ENCODE measurements at places on chromosomes 16 and 17.

- no peak for DNase-seq
These were observed 17.6 kb downstream of the GTF3C1 start for GRCh38 chr16:27531826-27532800.

GRCh38 chr16:28136751-28137434 lies 73.4 kb upstream of the GSG1L start:
- peak; percentile 27 for DNase-seq

GRCh38 chr16:73064994-73065545 lies 17.1 kb upstream of the ZFHX3 start:
- no peak for DNase-seq

- peak; percentile 55 for DNase-seq
These were observed at the start of gene ULK2 for GRCh38 chr17:19867329-19868078. Gene ULK2 (minus strand): TSS chr17:19867936. CDS start chr17:19867417, 519 bp downstream.

GRCh38 chr17:40857535-40857934 lies 9.5 kb downstream of the KRT12 start:
- DNase-seq = no peak

DNA sequence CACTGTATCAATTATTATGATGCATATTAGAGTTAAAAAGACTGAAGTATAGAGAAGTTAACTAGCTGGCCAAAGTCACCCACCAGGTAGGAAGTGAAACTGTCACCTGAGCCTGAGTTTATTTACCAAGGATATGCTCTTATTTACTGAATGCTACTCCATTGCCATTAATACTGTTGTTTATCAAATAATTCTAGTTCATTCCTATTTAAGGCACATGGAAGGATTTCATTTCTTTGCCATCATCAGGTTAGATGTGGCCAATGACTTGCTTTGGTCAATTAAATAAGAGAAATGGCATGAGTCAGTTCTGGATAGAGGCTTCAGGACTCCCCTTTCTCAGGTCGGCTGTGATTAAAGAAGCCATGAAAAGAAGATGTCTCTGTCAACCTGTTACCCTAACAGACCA lies 169.6 kb downstream of the KCNJ2 start:
- DNase-seq = no peak

GRCh38 chr16:82242201-82242600 lies 72.2 kb upstream of the MPHOSPH6 start:
- no peak for DNase-seq

DNA sequence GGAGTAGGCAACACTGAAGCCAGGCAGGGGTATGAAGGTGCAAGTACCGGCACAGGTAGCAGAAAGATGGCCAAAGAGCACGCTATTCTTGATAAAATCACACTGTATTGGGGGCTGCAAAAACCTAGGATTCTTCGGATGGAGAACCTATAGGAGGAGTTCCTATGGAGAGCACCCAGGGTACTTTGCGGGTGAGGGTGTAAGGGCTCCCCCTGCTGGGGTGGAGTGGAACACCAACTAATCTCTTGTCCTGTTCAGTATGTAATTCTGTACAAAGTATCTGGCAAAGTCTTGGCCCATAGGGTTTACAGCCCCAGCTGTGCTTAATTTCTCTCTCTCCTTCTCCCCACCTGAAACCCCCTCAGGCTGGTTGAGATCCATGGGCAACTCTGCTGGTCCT lies 393.1 kb upstream of the ASIC2 start:
- DNase-seq = no peak

- no peak for DNase-seq
These were observed 16.2 kb upstream of the BMERB1 start for GRCh38 chr16:15418206-15418605.

GRCh38 chr17:51595826-51596398 lies 335.6 kb downstream of the UTP18 start:
- no peak for DNase-seq

DNA sequence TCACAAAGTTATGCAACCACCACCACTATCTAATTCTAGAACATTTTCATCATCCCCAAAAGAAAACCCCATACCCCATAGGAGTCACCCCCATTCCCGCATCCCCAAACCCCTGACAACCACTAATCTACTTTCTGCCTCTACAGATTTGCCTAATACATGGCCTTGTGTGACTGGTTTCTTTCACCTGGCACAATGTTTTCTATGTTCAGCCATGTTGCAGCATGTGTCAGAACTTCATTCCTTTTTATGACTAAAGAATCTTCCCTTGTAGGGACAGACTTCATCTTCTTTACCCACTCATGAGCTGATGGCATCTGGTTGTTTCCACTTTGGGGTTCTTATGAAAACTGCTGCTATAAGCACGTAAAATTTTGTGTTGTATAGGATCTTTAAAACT lies 34.6 kb downstream of the CYTH1 start:
- DNase-seq = no peak

- DNase-seq = no peak
These were observed 1729.1 kb downstream of the TP53TG3F start for GRCh38 chr16:35188288-35189155.

- DNase-seq = peak; percentile 82
These were observed 1.5 kb downstream of the TMEM102 start for GRCh38 chr17:7436556-7437368.

GRCh38 chr16:31528523-31529107 lies 915 bp downstream of the AHSP start:
- DNase-seq = no peak

DNA sequence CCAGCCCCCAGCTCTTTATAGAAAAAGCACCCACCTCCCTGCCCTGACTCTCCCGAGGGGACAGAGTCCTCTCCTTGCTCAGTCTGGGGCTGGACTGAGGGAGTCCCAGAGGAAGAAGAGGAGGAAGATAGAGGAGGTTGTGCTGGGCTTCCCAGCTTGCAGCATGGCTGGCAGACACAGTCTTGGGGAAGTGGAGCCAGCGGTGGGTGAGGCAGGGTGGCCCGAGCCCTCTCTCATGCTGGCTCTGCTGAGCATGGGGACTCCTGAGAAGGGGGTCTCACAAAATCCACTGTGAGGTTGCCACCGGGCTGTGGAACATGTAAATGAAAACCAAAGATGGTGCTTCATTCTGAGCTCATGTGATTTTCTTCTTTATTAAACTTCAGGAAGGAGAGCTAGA lies 398.5 kb downstream of the SLC39A11 start:
- no peak for DNase-seq

GRCh38 chr17:81228834-81229665 lies 6.3 kb upstream of the CEP131 start:
- DNase-seq = no peak

GRCh38 chr17:35019386-35020179 lies 39.3 kb downstream of the LIG3 start:
- DNase-seq = no peak

DNA sequence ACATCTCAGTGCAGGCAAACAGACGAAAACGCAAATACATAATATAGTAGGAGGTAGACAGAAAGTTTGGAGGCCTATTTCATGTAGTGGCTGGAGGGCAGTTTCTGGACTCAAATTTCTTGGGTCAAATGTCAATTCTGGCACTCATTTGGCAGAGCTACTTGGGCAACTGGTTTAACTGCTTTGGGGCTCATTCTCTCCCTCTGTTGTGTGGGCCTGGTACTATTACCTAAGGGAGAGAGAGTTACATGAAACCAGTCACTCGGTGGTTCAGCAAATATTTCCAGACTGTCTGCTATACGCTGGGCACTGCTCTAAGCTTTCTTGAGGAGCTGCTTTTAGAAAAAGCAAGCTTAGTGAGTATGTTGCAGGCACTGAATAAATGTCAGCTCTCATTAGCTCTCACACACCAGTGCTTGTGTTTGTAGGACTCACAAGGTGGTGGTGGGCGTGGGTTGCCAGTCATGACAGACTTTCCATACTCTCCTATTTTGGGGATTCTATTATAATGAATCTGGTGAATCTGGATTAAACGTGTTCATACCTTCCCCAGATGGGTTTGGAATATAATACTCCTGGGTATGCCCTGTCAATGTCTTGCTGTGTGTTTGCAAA lies 1.8 kb upstream of the SHISA9 start:
- DNase-seq = no peak

GRCh38 chr17:19453296-19453695 lies 42.3 kb downstream of the RNF112 start:
- DNase-seq = no peak

- no peak for DNase-seq
These were observed 687 bp upstream of the NARF start for GRCh38 chr17:82457929-82458178.

DNA sequence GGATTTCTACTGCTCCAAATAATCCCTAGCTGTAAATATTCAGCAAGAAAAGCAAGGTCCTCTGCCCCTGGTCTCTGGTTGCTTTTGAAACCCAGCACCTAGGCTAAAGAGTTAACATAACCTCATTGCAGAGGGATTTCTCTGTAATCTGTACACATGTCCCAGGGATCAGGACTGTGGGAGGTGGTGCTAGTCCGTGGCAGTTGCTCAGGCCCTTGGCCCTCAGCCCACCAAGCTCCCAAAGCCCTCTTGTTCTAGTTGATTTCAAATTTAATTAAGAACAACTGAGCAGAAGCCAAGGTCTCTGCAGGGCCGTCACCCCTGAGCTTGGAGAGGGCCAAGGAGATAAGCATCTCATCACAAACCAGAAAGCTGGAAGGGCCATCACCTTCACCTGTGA lies 181.1 kb downstream of the SOX9 start:
- no peak for DNase-seq

DNA sequence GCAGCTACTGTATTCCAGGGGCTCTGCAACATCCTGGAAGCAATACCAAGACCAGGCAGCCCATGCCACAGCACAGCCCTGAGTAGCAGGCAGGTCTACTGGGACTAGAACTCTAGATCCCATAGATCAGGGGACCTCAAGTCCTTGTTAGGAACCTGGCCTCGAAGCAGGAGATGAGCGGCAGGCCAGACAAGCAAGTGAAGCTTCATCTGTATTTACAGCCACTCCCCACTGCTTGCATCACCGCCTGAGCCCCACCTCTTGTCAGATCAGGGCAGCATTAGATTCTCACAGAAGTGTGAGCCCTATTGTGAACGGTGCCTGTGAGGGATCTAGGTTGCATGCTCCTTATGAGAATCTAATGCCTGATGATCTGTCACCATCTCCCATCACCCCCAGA lies 295.7 kb upstream of the TNRC6C start:
- DNase-seq = no peak

- no peak for DNase-seq
These were observed 103.9 kb downstream of the OR1D5 start for GRCh38 chr17:2959371-2960130.

DNA sequence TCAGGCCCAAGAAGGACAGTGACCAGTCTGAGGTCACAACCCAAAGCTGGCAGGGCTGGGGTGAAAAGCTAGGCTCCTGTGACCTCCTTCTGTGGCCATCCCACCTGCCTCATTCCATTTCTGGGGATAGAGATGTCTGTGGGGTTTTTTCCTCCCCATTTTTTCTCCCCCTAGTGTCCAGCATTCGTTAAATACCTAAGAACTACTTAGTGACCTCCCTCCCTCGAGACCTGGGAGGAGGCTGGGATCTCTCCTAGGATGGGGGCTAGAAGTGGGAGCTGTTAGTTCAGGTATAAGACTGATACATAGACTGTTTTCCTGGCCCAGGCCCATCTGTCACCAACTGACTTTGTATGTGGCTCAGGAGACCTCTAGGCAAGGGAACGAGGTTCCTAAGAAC lies 20.5 kb upstream of the STAC2 start:
- no peak for DNase-seq

DNA sequence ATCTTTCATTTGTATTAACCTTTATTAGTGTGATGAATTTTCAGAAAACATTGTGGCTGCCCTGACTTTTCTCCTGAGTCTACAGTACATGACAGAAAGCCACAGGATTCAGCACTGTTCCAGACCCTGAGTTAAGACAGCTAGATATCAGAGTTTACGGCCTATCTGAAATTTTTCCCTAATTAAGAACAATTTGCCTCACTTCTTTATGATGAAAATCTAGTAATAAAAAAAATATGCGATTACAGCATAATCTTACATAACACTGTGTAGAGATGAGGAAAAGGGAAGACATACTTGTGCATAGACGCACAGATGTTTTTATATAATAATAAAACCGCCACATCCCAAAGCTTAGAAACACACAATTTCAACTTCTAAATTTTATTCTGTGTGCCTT lies 7.3 kb downstream of the SPOP start:
- no peak for DNase-seq

- no peak for DNase-seq
These were observed 329 bp downstream of the NLK start for GRCh38 chr17:28042721-28043291.

- DNase-seq = no peak
These were observed 99.9 kb downstream of the RPTOR start for GRCh38 chr17:80644536-80644935.

DNA sequence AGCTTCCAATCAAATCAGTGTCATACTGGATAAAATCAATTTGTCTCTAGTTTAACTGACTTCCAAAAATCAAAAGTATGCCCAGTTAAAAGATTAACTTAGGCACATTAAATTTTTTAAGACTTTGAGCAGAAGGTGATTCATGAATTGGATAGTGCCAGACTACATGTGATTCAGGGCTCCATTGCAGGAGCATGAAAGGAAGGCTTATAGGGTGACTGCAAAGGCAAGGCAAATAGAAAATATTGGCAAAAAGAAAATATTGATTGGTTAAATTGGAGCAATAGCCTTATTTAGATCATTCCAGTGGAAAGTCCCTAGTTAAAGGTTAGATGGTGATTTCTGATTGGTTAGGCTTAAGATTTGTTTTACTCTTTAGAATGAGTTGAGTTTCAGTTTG lies 223.9 kb upstream of the ERCC4 start:
- no peak for DNase-seq

DNA sequence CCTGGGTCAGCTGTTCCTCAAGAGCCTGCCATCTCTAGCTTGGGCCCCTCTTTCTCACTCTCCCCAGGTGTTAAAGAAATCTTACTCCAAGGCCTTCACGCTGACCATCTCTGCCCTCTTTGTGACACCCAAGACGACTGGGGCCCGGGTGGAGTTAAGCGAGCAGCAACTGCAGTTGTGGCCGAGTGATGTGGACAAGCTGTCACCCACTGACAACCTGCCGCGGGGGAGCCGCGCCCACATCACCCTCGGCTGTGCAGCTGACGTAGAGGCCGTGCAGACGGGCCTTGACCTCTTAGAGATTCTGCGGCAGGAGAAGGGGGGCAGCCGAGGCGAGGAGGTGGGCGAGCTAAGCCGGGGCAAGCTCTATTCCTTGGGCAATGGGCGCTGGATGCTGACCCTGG lies 6.8 kb downstream of the CNP start:
- no peak for DNase-seq

- DNase-seq = no peak
These were observed 22.4 kb downstream of the SLC35G3 start for GRCh38 chr17:35171834-35172233.

GRCh38 chr17:40531051-40531991 lies 29.9 kb upstream of the TNS4 start:
- DNase-seq = peak; percentile 78

- peak; percentile 54 for DNase-seq
These were observed at the start of gene KRTAP16-1 for GRCh38 chr17:41308918-41309359. Gene KRTAP16-1 (minus strand): TSS chr17:41309309. CDS start chr17:41309253, 56 bp downstream.

DNA sequence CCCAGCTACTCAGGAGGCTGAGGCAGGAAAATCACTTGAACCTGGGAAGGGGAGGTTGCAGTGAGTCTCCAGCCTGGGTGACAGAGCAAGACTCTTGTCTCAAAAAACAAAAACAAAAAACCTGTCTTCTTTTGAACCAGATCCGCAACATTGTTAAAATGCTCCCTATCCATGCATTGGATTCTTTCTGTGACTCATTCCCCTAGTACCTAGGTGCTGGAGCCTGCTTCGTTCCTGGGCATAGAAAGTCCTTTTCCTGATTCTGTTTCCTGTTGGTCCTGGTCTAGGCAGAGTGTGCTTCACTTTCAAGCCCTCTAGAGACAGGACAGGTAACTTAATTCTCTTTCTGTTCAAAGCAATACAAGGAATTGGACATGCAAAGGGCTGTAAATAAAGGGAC lies 5.2 kb downstream of the EPN2 start:
- DNase-seq = no peak
